ENCODE measurements at places on chromosomes 4 and X.
A peak's percentile ranks its signal among the peaks of the same experiment; 100 is the strongest.

DNA sequence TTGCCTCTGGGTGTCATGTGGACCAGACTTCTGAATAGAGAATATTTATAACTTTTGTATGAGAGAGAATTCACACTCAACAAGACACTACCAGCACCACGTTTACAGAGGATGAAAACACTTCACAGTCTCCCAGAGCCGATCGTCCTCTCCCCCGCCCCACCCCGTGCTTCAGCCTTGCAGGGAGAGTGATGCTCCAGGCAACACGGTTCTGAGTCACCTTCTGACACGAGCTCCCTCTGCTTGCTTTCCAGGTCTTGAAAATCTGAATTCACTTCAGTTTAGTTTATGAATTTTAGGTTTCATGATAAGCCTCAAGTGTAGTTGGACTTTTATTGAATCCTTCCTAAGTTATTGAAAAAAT lies 59.8 kb downstream of the CPLX1 start:
- no peak for DNase-seq

- DNase-seq, result no peak
Measured at GRCh38 chr4:139875411-139875825, 209.8 kb downstream of the MGST2 start.

DNA sequence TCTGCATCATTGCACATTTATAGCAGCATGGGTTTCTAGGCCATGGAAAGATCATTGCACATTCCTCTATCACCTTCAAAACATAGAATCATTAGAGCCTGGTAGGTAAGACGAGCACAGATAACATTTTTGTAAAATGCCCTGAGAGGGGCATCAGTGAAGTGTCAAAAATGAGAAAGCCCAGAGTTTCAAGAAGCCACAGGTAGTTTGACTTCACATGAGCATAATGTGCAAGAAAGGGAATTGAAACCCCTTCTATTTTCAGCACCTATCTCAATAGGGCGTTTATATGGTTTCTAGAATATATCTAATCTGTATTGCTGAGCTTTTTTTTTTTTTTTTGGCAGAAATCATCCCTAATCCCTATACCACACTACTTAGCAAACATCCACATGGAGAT lies 2441.7 kb downstream of the ARAP2 start:
- DNase-seq, result no peak

- no peak for DNase-seq
Measured at GRCh38 chr4:61251129-61251528, 51.0 kb downstream of the ADGRL3 start.

DNA sequence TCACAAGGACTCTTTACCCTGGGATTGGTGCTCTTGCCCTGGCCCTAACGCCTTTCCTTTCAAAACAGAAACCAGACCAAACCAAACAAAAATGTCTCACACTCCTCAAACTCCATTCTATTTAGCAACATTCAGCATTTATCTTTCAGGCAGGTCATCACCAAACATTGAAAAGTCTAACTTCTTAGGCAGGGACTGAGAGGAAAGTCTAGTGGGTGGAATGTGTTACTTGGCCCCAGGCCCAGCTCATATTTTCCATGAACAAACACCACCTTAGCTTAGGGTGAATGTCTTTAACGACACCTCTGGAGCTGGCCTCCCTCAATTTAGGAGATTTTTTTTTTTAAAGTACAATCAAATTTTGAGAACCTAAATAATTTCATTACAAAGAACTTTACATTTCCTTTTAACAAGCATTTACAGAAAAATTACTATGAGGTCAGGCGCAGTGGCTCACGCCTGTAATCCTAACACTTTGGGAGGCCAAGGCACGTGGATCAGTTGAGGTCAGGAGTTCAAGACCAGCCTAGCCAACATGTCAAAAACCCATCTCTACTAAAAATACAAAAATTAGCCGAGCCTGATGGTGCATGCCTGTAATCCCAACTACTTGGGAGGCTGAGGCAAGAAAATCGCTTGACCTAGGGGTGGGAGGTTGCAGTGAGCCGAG lies 10.2 kb upstream of the N4BP2 start:
- peak; percentile 49 for DNase-seq

DNA sequence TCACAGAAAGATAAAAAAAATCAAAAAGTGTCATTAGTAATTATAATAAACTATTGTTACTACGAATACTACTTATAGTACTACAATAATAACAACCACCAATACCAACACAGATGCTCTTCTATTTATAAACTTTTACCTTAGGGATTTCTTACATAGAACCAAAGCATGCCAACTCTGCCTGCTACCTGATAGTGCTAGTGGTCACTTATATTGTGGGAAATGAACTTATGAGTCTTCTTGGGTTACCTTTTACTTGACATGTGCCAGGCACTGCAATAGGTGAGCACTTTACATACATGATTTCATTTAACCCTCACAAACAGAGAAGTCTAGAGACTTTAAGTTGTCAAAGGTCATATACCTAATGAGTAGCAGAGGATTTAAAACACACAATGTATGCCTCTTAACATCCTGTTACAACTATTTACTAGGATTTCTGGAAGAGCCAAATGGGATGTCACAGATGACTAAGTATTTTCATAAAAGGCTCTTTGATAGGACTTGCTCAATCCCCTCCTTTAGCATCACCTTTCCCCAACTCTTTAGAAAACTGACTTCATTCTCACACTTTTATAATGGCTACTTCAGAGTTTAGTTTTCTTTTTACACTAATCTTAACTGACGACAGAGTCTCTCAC lies 265.2 kb downstream of the CHIC1 start:
- DNase-seq, result no peak

GRCh38 chrX:43618366-43619205 lies 37.5 kb upstream of the MAOA start:
- no peak for DNase-seq

DNA sequence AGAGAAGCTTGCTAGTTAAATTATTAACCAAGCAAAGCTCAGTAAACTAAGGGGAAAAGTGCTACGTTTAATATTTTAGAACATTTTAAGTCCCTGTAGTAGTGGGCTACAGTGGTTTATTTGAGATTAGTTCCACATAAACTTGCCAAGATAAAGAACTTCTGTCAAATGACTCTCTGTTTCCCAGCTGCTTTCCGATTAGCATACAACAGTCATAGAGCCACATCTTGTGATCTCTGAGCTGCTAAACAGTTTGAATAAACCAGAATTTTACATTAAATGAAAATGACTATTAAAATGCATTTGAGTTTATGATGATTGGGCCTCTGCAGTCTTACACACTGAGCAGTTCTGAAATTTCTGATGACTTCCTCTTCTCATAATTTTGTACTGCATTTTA lies 568.5 kb downstream of the IQCM start:
- no peak for DNase-seq

DNA sequence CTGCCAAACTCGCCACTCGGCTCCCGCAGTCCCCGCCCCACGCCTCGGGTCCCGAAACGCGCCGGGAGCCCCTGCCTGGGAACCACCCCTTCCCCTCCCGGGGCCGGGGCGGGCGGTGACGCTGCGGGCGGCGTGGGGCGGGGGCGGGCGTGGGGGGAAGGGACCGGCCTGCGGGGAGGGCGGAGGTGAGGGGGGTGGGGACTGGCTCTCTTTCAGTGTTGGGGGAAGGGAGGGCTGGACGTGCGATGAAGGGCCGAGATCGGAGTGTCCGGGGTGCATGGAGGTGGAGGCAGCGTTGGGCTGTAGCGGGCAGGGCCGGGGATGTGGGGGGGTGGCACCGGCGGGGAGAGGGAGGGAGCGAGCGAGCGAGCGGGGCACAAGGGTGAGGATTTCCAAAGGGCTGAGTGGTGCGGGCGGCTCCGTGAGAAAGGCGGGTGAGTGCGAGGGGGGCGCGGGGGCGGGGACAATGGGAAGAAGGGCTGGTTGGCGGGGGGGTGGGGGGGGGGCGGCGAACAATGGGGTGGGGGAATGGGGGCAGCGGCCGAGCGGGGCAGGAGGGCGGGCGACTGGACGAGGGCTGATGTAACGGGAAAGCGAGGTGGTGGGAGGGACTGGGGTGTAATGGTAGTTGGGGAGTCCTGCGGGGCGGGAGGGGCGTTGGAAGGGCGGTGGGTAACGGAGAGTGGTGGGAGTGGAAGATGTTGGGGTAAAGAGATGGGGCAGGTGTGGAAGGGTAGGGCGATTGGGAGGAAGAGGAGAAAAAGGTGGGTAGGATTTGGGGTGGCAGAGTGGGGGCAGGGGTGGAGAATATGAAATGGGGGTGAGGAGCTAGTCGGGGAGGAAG lies 578 bp downstream of the DCUN1D4 start:
- peak; percentile 53 for DNase-seq

- no peak for DNase-seq
Measured at GRCh38 chr4:137558951-137559350, 26.7 kb upstream of the PCDH18 start.

DNA sequence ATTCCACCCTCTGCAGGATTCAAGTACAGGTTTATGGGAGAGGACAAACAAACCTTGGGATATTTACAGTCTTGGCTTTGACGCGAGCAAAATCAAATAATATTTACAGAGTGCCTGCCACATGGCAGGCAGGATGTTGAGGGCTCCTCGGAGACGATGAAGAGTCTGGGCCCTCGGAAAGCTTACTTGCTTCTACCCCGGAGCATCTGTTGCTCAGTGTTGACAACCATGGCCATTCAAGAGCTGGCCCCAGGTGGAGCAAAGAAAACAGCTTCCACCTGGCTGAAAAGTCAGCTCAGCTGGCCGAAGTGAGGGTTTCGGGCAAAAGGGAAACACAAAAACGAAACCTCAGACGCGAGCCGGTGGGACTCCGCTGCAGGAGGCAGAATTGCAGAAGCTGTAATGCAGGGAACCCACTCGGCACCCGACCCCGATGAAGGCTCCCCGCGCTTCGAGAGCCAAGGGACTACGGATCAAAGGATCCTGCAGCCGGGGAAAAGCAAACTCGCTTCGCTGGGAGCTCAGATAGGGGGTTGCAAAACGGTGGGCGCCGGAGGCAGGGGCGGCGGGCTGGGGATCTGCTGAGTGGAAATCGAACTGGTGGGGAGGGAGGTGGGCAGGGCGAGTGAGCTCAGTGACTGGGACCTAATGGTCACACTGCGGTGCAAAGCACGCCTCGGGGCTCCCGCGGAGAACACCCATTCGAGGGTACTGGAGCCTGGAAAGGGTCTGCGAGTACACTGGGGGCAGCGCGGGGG lies 805 bp downstream of the ATP8A1 start:
- peak; percentile 13 for DNase-seq

GRCh38 chr4:160811956-160812355 lies 1351.8 kb downstream of the FSTL5 start:
- no peak for DNase-seq

DNA sequence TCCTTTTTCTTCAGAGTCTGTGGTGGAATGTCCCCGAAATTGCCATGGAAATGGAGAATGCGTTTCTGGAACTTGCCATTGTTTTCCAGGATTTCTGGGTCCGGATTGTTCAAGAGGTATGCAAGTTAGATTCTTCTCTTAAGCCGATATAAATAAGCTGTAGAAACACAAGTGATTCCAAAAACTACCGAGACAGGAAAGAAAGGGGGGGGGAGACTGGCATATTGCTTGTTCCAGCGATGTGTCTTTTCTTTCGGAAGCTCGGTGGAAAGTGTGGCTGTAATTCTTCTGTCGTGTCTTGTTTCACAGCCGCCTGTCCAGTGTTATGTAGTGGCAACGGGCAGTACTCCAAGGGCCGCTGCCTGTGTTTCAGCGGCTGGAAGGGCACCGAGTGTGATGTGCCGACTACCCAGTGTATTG lies 236.9 kb downstream of the DCTD start:
- DNase-seq, result no peak

DNA sequence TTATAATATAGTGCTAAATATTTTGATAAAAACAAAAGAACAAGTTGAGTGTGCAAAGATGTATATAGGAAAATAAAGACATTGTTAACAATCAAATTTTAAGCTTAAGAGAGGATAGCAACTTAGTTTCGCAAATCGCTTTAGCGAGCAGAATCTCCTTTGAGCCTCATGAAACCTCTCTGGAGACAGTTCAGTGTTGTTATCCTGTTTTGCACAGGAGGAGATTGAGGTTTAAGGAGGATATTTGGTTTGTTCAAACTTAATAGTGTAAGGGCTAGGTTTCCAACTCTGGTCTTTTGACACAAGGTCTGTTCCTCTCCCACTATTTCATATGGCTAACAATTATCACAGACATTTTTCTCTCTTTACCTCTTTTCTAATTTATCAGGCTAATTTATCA lies 1848.5 kb upstream of the TENM3 start:
- DNase-seq, result no peak

DNA sequence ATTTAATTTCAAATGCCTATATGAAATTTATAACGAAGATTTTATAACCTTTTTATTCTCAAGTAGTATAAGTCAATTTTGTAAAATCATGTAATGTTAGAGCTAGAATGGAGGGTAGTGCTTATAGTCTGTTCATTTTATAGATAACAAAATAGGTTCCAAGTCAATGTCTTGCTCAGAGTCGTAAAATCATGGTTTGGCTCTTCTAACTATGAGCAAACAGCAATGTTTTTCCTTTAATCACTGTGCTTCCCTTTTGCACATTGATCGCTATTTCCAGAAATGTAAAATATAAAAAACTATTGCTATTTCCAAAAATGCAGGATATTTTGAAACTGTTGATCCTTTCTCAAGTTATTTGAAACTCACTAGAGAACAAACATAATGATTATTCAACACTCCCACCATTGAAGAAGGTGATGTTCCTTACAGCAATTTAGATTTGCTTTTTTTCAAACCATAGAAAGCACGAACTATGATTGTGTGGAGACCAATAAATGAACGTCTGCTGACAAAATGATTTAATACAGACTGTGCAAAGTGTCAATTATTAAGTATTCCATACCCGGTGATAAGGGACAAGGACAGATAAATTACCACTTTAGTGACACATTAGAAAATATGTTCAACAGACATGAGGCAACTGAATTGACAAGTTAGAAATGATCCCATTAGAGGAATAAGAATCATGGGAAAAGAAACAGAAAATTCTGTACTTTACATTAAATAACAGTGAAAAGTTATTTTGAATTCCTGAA lies 412.1 kb upstream of the TECRL start:
- no peak for DNase-seq

- peak; percentile 36 for DNase-seq
Measured at GRCh38 chrX:22135994-22136684, 104.0 kb downstream of the PHEX start.

DNA sequence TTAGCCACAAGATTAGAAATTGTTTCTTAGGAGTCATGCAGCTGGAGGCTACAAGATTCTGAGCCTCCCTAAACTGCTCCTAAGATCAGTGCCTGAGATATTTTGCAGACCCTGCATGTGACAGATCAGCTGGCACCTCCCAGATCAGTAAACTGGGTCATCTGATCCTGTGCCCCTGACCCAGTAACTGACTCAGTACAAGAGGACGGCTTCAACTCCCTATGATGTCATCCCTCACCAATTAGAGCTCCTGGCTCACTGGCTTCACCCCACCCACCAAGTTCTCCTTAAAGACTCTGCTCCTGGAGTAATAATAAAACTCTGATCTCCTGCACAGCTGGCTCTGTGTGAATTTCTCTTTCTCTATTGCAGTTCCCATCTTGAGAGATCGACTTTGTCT lies 45.4 kb upstream of the PNPLA4 start:
- no peak for DNase-seq

- no peak for DNase-seq
Measured at GRCh38 chrX:35625714-35626113, 172.4 kb upstream of the MAGEB16 start.

- no peak for DNase-seq
Measured at GRCh38 chr4:17770845-17771244, 10.6 kb downstream of the FAM184B start.
